Left renal pelvis (tissue), 4 donors: ENCODE measurements at places on chromosomes 11 and 22. TPM values are rescaled to one million over a fixed set of nuclear protein-coding genes. Genes with fewer than 3 reads are reported as not detected.

SAA1 gene
- polyA plus RNA-seq = not detected

FGF3 gene
- polyA plus RNA-seq = not detected

MS4A15 gene
- polyA plus RNA-seq = not detected

PRAME gene
- 1.3 TPM for polyA plus RNA-seq

GNAZ gene
- 5.0 TPM for polyA plus RNA-seq

LIN7C gene
- 26.7 TPM for polyA plus RNA-seq

CACNA1I gene
- 0.03 TPM for polyA plus RNA-seq

CCDC87 gene
- 0.32 TPM for polyA plus RNA-seq
